ENCODE measurements at places on chromosomes 6 and 20.

DNA sequence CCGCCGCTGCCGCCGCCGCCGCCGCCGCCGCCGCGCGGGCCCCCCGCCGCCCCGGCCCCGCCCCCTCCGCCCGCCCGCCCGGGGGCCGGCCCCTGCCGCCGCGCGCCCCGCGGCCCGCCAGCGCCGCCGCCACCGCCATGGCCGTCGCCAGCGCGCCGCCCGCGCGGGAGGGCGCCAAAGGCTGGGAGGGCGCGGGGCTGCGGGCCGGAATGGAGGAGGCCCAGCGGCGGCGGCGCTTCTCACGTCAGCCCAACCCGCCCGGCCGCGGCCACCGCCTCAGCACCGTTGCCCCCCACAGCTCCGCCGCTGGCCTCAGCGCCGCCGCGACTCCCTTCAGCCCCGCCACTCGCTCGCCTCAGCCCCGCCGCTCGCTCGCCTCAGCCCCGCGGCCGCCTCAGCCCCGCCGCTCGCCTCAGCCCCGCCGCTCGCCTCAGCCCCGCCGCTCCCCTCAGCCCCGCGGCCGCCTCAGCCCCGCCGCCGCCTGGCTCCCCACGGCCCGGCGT is 258 bp downstream of the PHF10 start:
- DNase-seq = no peak

DNA sequence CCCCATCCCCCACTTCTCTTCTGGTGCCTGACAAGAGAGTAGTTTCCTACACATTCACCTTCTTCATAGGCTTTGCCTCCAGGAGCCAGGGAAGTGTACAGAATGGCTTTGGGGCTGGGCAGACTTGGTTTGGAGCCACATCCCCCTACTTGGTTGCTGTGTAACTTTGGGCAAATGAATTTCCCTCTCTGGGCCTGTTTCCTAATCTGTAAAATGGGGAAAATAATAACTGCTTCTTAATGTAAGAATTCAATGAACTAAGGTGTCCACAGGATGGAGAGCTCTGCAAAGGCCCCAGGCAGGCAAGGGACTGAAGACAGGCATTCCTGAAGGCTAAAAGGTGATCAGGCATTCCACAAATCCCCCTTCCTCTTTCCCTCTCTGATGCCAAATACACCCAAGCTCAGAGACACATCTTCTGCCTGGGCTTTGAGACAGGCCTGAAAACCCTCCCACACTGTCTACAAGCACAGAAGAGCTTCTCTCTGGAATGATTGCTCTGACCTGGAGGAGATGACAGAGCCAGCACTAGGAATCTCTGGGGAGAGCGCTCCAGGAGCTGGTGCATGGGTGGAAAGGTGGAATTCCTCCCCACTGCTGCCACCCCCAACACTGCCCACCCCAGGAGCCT is 6.9 kb upstream of the C20orf203 start:
- no peak for DNase-seq

- DNase-seq = no peak
Measured at GRCh38 chr6:25682324-25682723, 30.3 kb downstream of the SCGN start.

DNA sequence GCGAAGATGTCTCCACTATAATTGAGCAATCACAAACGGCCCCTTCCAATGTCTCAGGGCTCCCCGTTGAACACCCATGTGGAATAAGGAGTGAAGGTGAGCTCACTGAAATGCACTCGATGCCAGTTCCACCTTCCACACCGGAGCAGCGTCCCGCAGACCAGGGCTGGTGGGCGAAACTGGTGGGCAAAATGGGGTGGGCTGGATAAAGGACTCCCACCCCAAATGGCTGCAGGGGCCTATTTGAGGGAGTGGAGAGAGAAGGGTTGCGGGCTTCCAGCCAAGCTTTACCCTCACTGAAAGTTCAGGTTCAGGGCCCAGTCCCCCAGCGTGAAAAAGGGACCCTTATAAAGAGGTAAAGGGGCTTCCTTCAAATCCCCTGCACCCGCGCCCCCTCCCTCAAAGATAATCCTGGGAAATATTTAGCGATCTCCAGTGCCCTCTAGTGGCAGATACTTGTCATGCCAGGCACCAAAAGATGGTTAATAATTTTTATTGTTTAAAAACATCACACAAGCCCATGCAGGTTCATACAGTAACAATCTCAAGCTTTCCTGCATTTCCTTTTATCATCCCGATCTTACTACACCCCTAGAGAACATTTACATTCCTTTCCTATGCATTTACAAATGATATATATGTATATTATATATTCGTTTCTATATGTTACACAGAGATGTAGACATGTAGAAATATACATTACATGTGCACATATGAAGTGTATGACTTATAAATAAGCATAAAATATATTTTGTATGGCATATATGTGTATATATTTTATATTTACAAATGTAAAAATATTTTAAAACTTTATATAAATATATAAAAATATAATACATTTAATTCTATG is 58.2 kb upstream of the NKX2-2 start:
- no peak for DNase-seq

Measured in GF-D8 (cell line).